ENCODE measurements at places on chromosomes 7 and 10.

GRCh38 chr7:40580776-40581175 is 446.0 kb downstream of the SUGCT start:
- DNase-seq = no peak

GRCh38 chr7:6650521-6651011 is 13.4 kb downstream of the ZNF316 start:
- DNase-seq = no peak

DNA sequence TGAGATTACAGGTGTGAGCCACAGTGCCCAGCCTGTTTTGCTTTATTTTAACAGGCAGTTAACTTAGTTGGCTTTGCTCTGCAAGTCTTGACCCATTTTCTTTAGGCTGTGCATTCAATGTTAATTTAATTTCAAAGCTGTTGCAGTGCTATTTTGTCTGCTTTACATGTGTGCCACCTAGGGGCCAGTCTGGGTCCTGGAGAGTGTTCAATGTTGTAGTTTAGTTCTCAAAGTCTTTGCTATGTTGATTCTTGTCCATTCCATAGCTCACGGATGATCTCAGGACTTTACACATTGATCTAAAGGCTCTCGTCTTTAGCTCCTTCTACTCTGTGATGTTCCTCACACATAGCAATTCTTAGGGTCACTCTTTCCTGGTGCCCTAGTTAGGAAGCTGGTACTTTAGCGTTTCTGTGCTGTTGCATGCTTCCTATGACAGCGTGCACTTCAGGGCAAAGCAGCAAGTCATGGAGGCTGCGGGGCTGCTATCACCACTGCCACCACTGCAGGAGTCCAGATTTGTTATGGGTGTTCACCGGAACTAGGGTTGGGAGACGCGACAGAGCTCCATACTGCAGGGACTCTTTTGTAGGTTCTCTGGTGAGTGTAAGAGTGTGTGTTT is 16.4 kb upstream of the ABCA13 start:
- no peak for DNase-seq

DNA sequence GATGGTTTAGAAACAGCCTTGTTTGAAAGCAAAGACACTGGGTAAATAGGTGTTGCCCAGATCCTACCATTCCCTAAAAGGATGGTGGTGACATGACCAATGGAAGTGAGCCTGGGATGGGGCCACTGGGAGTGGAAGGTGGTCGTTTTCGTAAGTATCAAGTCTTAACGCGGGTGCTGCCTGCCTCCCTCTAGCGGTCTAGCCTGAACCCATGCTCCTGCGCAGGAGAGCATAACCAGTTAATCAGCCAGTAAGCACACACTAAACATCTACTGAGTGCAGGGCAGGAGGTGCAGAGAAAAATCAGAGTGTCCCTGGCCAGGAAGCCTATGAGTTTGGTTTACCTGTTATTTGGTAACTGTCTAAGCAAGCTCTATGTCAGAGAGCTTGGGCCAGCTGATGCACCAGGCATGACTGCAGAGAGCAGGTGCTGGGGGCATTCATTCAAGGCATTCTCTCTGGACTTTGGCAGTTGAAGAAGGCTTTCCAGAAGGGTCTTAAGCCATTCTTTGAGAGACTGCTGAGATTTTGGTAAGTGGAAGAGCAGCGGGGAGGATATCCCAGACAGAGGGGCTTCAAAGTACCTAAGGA is 930 bp downstream of the GARIN1A start:
- no peak for DNase-seq

DNA sequence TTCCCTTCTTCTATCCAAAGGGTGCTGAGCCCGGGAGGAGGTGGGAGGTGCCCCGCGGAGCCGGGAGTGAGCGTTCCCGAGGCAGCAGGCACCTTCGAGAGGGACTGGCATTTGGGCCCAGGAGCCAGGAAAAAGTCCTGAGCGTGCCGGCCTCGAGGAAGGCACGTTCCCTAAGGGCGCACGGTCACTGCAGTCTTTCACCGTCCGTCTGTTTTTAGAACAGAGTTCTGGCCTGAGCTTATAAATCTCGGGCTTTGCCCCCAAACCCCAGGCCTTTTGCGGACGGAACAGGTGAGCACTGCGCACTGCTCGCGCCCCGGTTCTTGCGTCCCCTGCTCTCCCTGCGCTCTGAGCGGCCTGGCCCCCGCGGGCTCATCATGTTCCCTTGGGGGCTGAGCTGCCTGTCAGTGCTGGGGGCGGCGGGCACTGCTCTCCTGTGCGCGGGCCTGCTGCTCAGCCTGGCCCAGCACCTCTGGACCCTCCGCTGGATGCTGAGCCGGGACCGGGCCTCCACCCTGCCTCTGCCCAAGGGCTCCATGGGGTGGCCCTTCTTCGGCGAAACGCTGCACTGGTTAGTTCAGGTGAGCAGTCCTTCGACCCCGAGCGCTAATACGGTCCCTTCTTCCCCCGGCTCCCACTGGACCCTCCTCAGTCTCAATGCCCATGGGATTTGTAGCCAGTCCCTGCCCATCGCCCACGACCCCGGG is 442 bp downstream of the CYP26C1 start:
- no peak for DNase-seq

DNA sequence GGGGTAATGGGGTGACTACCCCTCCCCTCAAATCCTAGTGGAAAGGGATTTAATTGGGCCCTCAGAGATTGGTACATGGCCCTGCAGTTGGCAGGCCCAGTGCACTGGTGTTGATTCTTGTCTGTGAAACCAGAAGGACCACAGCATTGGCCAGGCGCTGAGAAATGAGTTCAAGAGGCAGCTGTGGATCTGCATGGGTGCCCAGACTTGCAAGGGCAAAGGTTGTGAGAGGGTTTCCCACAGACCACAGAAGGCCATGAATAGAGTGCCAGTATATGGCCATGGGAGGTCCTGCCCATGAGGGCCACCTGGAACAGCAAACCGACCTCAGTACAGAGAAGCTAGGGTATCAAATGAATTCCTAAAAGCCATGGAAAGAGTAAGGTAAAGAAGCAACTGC is 32.9 kb downstream of the TMEM168 start:
- DNase-seq = no peak

GRCh38 chr10:90813594-90814365 is 44.1 kb downstream of the HTR7 start:
- DNase-seq = no peak

GRCh38 chr10:113529575-113529974 is 23.3 kb upstream of the HABP2 start:
- DNase-seq = no peak

DNA sequence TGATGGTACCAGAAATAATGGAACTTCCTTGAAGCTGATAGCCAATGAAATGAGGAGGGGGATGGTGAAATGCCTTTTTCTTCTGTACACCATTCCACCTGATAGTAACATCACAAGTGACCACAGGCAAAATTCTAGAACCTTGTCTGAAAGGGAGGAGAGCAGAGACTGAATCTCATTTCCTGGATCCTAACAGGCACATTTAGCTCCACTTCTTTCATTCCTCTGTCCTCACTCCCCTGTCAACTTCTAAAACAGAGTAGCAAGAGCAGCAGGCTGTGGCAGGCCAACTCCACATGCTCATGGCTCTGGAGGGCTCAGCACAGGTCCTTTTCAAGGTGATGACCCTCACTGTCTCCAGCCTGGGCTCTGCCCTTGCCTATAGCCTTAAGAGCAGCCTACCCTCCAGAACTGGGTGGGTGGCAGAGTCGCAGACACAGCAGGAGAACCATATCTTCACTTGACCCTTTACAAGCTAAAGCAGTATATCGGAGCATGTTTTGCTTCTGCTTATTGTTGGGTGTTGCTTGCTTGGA is at the start of gene LRRC18:
Gene LRRC18, minus strand, starts transcription at position 51 of the 536 bp plus-strand sequence. CDS start 25,685 bp downstream, outside the sequence.
- DNase-seq = no peak

GRCh38 chr7:102860351-102860811 is 52.4 kb upstream of the LRRC17 start:
- DNase-seq = no peak

GRCh38 chr7:32516551-32517100 is 21.3 kb downstream of the AVL9 start:
- no peak for DNase-seq

GRCh38 chr10:18216482-18216881 is 76.3 kb downstream of the CACNB2 start:
- DNase-seq = no peak

- no peak for DNase-seq
Measured at GRCh38 chr7:40977533-40977932, 725.4 kb downstream of the INHBA start.

GRCh38 chr7:7922684-7923385 is 45.8 kb upstream of the GLCCI1 start:
- peak; percentile 56 for DNase-seq

DNA sequence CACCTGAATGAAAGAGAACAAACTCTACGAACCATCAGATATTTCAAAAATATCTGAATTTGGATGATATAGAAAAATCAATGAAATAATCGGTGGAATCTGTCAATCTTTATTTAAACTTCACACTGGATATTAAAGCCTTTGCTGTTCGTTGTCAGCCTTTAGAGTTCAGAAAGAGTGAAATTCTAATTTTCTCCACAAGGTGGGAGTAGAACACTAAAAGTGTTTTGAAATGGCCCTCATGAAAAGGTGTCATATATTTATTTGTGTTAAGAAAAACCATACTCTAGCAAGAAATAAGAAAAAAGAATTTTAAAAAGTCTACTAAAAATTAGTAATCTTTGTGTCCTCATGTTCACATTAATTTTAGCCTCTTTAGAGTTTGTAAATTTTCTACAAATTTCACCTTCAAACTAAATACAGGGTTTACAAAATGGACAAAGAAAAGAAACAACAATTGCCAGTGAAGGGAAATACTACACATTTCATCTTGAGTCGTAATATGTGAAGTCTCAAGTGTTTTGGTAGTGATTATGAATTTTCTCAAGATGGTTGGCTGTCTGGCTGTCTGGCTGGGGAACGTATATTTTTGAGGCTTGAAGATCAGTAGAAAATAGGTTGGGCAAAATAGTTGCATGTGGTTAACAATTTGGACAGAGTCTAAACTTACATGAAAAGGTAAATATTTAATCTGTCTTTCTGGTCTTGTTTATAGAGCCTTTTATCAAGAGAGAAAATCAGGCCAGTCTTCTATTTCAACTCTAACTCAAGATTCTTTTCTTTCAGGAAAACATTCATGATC is 43.7 kb downstream of the DNAJB9 start:
- peak; percentile 14 for DNase-seq

All from NCI-H2171 (cell line).